ENCODE measurements at places on chromosomes 11 and 22.

- no peak for DNase-seq
These were observed 20.5 kb downstream of the TST start for GRCh38 chr22:36998620-36999351.

- no peak for DNase-seq
These were observed 66.3 kb downstream of the ETS1 start for GRCh38 chr11:128520888-128521681.

GRCh38 chr11:129280027-129280811, 88.1 kb upstream of the ARHGAP32 start:
- peak; percentile 59 for DNase-seq

GRCh38 chr22:25563761-25564319, 635 bp upstream of the GRK3 start:
- peak; percentile 52 for DNase-seq

GRCh38 chr11:57497303-57498247, 17.9 kb downstream of the SLC43A1 start:
- no peak for DNase-seq

- DNase-seq = no peak
These were observed 180.8 kb downstream of the DBX1 start for GRCh38 chr11:19979519-19979845.

DNA sequence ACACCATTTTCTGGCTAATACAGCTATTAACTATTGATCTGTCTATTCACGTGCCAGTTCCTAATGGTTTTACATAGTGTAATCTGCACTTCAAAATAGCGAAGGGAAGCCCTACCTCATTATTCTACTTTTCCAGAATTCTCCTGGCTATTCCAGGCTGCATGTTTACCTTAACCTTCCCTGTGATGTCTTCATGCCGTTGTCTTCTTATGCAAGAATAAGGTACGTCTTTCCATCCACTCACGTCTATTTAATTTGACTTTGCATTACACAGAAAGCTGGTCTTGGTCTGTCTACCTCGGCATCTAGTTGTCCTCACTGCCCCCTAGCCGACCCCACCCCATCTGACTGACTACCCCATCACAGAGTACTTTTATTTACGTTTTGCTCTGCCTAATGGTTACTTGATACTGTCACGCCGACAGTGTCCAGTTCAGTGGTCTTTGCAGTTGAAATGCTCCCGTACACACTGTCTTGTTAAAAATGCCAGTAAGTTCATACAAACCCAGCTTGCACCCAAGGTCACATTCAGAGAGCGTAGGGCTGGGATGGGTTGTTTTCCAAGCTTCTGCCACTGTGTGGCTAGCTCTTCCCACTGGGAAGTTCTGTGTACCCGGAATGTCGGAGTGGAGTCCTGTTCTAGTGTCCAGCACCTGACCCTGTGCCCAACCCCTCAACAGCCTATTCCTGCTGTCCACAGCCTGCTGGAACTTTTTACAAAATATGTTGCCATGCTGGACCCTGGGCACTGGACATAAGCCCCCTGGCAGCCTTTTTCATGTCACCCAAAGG, 15.0 kb downstream of the NEAT1 start:
- DNase-seq = no peak

DNA sequence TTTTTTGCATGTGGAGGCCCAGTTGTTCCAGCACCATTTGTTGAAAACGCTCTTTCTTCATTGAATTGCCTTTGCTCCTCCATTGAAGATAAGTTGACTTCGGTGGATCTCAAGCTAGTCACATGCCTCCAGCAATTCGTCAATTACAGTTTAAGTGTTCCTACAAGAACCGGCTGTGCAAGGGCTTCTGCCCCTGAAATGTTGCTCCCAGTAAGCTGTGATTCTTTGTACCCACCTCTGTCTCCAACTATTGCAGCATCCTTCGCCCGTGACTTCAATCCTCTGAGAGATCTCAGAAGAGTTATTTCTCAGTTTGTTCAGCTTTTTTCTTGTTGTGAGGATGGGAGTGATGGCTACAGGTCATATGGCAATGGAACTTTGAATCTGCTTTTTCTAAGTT, 194.2 kb upstream of the B3GAT1 start:
- DNase-seq = no peak

- no peak for DNase-seq
These were observed 44.7 kb downstream of the SNX19 start for GRCh38 chr11:130871616-130872015.

DNA sequence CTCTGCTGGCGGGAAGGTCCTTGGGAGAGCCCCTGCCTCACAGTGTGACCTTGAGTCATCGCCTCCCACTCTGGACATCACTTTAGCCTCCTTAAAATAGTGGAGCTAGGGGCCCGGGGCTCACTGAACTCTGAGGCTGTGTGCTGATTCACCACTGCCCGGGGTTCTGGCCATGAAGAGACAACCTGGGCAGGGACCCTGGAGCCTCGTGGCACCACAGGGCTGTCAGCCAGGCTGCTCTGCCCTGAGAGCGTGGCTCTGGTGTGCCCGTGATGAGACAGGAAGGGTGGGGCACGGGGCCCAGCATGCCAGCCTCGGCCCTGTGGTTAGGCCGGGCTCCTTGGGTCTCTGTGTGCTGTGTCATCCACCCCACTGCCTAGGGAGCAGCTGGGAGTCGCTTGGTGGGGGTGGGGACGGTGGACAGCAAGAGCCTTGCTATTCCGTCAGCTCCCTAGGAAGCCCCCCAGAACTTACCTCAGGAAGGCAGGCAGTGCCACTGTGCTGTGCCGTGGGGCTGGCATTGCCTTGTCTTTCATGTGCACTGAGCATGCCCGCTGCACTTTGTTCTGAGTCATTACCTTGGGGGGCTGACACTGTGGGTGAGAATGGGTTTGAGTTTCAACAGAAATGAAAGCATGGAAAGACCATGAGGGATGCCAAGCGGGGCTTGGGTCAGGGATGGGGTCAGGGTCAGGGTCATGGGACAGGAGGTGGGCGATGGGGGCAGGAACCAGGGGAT, 31.7 kb downstream of the TPCN2 start:
- peak; percentile 24 for DNase-seq

- no peak for DNase-seq
These were observed 9.3 kb upstream of the GLB1L3 start for GRCh38 chr11:134266841-134267251.

DNA sequence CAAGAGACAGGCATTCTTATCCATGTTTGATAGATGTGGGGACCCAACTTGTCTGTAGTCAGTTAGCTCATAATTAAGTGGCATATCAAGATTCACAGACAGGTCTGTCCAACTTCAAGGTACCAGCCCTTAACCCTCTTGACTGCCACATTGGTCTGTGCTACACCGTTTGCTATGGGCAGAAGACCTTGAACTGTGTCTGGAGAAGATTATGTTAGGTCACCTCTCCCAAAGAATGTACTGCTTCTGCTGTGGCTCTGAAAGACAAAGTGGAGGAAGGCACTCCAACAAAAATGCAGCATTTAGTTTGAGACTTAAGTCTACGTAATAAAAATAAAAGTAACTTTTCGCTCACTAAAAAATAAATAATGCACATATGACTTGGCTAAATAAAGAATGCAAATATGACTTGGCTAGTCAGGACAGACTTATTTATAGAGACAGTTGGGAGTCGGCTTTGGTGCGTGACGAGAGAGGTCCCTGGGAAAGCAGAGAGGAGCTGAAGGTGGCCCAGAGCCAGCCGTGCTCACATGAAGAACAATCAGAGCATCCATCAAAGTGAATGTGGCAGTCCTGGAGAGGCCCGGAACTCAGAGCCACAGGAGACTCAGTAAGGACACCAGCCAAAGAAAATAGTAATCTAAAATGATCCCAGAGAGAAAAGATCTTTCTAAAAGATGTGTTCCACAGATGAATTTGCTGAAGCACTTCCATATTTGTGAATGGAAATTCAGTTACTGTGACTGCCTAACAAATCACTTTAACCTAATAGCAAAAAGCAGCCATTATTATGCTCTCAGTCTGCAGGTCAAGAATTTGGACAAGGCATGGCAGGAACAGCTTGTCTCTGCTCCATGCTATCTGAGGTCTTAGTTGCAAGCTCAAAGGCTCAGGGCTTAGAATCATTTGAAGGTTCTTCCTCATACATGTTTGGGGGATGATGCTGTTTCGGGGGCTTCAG, 35.0 kb downstream of the CWC15 start:
- no peak for DNase-seq

DNA sequence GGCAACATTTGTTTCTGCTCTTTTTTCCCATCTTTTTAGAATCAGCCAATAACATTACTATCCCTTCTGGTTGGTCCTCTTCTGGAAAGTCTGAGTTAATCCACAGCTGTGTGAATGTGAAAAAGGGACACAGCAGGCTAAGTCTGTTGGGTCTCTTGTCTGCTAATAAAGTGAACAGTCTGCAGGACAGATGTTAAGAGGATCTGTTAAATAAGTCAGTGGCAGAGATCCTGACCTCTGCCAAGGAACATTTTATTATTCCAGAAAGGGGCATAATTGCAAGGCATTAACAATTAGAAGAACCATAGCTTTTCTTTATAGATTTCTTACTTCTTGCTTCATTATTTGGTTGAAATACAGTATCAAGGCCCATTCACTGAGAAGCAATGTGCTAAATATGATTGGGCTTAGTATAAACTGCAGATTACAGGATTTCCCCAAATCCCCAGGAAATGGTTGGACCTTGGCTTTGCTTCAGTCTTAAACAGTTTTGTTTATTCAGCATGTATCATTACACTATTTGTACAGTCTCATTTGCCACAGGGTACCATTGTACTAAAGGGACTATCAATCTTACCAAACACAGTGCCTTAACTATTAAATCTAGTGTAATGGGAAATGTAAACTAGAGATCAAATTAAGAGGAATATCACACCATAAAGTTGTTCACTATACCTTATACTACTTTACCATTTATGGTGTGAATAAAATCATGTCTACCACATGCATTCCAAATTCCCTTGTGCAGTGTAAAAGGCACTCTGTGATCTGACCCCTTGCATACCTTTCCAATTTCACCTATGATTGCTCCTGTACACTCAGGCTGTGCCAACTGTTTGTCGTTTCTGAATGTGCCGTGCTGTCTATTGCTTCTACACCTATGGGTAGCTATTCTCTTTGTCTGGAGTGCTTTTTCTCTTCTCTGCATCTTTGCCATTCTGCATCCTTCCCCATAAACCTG, 274.0 kb downstream of the SOX6 start:
- DNase-seq = no peak

DNA sequence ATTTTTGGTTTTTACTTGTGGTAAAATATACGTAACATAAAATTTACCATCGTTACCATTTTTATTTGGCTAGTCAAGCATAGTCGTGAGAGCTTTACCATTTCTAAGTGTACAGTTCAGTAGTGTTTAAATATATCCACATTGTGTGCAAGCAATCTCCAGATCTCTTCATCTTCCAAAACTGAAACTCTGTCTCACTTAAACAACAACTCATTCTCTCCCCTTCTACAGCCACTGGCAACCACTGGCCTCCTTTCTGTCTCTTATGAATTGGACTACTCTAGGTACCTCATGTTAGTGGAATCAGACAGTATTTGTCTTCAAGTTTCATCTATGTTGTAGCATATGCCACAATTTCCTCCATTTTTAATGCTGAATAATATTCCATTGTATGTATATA, 37.4 kb downstream of the SMC1B start:
- DNase-seq = no peak
